Suppressor macrophage treated with lipopolysaccharide for 1 hour (primary cell): ENCODE measurements at places on chromosomes 11 and 22.

DNA sequence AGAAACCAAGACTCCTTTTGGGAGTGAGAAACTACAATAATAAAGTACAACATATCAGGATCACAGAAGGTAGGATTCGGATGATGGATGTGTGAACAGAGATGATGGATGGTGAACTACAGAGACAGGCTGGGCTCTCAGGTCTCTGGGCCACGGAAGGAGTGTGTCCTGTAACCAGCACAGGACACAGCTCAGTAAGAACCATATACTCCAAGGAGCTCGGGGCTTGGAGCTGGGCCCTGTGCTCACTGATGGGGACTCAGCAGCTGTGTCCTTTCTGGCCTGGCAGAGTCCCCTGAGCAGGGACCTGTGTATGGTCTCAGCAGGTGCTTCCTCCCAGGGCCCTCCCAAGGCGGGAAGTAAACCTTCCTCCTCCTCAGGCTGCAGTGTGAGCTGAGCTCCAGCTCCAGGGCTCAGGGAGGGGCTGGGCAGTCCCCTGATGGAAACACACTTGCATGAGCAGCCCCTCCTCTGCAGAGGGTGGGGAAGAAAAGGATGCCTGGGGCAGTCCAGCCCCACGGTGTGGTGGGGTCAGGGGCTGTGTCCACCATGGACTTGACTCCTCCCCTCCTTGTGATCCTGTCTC lies 39.8 kb upstream of the TOP3B start:
- no peak for DNase-seq

GRCh38 chr11:35553021-35553420 lies 27.6 kb upstream of the PAMR1 start:
- no peak for DNase-seq

- DNase-seq: no peak
These were observed 2.1 kb downstream of the RTCB start for GRCh38 chr22:32409977-32410376.

DNA sequence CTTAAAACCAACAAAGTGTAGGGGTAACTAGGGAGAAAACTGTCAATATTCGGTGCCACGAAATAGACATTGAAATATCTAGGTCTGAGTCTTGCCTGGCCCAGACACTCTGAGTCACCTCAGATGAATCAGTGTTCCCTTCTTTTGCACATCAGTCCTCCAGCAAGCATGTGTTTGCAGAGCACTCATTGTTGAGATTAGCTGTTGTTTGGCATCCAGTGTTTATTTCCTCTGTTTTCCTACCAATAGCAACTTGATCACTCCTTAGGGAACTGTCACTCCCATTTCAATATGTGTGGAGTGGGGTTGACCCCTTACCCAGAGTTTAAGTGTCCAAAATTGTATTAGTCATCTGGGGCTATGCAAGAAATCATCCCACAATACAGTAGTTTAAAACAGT lies 4.7 kb upstream of the ASCC2 start:
- DNase-seq: peak; percentile 72

- no peak for DNase-seq
These were observed 197.8 kb downstream of the MN1 start for GRCh38 chr22:27603800-27604144.

DNA sequence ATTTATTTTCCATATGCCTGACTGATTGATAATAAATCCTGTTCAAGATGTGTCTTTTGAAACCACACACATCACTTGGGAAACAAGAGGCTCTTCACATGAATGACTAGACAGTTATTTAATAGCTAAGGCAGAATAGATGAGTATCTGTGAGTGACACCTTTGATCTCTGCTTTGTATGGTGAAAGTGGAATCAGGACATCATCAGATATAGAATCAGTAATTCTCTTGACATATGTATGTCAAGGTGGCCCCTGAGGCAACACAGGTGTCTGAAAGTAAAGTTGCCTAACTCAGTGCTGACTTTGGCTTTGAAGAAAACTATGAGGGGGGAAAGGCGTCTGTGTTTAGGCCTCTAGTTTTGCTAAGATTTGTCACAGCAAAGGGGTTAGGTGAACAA lies 11.5 kb upstream of the CASP4 start:
- DNase-seq: no peak

GRCh38 chr22:22836635-22837034 lies 51.0 kb upstream of the IGLL5 start:
- DNase-seq: peak; percentile 83

GRCh38 chr11:134413826-134414731 lies 2.0 kb upstream of the B3GAT1 start:
- DNase-seq: no peak

GRCh38 chr11:7851391-7851790 lies 54.6 kb upstream of the OR5P2 start:
- no peak for DNase-seq

DNA sequence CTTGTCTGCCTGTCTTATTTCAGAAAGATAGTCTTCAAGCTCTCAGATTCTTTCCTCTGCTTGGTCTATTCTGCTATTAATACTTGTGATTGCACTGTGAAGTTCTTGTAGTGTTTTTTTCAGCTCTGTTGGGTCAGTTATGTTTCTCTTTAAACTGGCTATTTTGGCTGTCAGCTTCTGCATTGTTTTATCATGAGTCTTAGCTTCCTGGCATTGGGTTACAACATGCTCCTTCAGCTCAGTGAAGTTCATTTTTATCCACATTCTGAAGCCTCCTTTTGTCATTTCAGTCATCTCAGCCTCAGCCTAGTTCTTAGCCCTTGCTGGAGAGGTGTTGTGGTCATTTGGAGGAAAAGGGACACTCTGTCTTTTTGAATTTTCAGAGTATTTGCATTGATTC lies 15.5 kb upstream of the DEPDC7 start:
- DNase-seq: no peak

DNA sequence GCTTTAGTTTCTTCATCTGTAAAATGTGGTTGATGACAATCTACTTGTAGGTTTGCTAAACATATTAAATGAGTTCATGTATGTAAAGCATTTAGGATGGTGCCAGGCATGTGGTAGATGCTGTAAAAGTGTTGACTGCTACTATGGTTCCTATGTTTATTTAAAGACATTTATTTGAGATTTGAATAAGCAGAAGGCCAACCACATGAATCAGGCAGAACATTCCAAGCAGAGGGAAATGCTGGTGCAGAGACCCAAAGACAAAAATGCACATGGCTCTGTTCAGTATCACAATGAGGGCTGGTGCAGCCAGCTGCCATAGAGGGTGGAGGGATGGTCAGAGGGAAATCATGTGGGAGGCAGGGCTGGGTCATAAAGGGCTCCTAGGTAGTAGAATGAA lies 156.2 kb upstream of the PDGFD start:
- DNase-seq: no peak

DNA sequence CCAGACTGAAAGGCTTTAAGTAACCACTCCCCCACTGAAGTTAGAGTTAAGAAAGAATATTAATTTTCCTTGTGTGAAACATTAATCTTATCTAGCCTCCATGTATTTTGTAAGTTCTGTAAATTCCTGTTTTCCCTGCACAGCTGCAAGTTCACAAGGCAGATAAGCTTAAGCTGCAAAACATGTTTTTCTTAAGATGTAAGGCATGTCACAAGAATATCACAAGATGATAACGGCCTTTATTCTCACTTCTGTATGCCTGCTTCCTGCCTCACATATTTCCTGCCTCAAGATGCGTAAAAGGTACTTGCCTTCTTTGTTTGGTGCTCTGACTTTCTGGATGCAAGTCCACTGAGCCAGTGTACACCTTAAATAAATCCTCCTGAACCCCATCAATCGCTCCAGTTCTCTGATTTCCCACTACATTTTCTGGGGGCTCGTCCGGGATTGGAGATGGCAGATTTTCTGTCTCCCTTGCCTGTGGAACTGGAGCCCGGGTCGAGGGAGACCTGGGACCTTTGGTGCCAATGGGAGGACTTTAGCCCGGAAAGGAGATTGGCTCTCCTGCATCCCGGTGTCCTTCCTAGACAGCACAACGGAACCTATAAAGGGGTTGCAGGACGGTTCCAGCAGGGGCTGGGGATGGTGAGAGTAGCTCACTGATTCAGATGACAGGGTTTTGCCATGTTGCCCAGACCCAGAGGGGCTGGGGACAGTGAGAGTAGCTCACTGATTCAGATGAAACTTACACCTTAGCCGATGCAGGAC lies 30.2 kb downstream of the PPARA start:
- DNase-seq: peak; percentile 9

- no peak for DNase-seq
These were observed 25.2 kb downstream of the PDE3B start for GRCh38 chr11:14668731-14669301.

GRCh38 chr11:127275774-127276173 lies 275.2 kb upstream of the KIRREL3 start:
- DNase-seq: no peak

DNA sequence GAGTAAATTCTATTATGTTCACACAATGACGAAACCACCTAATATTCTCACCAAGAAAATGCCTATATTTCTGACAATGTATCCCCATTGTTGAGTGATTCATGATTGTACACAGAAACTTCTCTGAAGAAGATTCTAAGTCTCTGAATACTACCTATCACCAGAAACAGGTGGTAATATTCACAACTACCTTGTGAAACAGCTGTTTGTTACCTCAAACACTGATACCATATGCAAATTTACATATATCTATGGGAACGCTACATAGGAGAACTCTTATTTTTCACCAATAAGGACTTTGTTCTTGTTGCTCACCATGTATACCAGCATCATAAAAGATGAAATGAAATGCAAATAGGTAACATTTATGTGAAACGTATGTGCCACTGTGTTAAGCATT lies 59.3 kb downstream of the PDGFD start:
- no peak for DNase-seq

DNA sequence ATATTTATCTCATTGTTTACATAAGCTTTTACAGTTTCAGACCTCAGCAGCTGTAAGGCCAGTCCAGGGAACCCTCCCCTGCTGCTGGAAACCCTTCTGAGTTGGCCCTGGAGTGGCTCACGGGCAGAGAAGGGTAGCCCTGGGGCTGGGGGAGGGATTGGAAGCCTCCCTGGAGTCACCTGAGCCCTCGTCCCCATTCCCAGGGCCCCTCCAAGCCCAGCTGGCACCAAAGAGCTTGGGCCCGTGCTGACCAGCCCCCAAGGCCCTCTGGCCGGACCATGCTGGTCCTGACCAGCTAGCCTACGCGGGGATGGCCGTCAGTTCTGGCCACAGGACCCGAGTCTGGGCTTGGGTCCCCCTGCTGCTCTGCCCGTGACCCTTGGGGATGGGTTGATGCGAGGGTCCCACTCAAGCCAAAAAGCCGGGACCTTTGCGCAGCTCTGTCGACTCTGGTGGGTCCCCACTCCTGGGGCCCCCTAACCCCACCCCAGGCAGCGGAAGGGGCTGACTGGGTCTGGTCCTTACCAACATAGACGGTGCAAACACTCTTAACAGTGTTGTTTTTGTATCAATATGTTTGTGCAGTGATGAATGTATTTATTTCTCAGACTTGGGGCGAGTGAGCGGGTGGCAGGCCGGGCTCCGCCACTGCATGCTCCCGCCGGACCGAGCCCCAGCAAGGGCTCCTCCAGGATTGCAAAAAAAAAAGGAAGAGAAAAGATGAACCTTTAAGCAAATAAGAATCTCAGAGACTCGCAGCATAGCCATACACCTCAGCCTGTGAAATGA lies 17.5 kb upstream of the TMEM191C start:
- no peak for DNase-seq

DNA sequence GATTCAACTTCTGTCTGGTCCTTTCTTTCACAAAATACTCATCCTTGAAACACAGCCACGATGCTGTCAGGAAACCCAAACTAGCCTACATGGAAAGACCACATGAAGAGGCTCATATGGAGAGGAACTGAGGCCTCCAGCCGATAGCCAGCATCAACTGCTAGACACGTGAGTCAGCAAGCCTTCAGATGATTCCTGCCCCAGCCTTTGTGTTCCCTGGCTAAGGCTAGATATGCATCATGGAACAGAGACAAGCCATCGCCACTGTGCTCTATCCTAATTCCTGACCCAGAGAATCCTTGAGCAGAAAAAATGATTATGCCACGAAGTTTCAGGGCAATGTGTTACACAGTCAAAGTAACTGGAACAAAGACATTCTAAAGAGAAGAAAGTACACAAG lies 75.5 kb downstream of the ENTHD1 start:
- DNase-seq: no peak

DNA sequence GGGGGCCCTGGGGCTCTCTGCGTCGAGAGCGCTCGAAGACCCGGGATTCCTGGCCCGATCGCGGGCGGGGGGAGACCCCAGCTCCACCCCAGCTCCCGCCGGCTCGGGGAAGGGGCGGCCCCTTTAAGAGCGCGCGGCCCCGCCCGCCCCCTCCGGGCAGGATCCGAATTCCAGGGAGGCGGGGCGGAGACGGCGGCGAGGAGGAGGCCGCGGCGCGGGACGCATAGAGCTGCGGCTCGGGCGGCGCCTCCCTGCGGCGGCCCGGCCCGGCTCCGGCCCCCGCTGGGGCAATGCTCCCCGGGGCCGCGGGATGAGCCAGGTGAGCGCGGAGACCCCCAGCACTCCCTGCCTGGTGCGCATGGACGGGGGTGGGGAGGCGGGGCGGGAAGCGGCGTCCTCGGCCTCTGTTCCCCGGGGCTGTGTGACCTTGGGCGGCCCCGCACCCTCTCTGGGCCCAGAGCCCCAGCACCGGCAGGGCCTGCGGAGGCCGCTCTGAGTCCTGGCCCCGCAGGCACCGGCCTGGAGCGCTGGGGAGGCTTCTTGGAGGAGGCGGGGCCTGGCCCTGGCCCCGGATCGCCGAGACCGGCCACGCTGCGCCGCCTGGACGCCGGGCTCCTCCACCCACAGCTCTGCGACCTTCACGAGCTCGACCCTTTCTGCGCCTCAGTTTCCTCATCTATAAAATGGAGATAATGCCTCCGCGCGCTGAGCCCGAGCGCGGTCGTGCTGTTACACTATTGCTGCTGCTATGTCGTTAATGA lies 565 bp downstream of the GAS2L1 start:
- DNase-seq: peak; percentile 80

- DNase-seq: peak; percentile 95
These were observed 202.5 kb upstream of the CADM1 start for GRCh38 chr11:115706626-115707135.

DNA sequence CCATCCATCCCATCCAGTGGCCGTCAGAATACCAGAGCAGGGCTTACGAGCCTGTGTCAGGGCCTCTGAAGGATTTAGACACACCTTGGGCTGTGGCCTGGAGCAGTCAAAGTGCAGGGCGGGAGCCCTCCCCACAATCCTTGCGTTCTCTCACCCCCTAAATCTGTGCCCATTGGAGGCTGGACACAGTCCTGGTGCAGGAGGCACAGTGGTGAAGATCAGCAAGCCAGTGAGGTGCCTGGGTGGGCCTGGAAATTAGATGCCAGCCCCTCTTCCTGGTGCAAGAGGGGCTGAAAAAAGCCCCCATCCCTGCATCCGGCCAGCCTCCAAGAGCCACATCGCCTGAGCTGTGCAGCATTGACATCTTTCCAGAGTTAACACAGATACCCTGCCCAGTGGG lies 1045.8 kb downstream of the TBC1D22A start:
- no peak for DNase-seq

- DNase-seq: no peak
These were observed 175.7 kb downstream of the TMEM135 start for GRCh38 chr11:87213444-87213843.
